ENCODE measurements at places on chromosomes 5 and 9.

- DNase-seq: no peak
These were observed 216.6 kb downstream of the SGCD start for GRCh38 chr5:156543348-156544145.

DNA sequence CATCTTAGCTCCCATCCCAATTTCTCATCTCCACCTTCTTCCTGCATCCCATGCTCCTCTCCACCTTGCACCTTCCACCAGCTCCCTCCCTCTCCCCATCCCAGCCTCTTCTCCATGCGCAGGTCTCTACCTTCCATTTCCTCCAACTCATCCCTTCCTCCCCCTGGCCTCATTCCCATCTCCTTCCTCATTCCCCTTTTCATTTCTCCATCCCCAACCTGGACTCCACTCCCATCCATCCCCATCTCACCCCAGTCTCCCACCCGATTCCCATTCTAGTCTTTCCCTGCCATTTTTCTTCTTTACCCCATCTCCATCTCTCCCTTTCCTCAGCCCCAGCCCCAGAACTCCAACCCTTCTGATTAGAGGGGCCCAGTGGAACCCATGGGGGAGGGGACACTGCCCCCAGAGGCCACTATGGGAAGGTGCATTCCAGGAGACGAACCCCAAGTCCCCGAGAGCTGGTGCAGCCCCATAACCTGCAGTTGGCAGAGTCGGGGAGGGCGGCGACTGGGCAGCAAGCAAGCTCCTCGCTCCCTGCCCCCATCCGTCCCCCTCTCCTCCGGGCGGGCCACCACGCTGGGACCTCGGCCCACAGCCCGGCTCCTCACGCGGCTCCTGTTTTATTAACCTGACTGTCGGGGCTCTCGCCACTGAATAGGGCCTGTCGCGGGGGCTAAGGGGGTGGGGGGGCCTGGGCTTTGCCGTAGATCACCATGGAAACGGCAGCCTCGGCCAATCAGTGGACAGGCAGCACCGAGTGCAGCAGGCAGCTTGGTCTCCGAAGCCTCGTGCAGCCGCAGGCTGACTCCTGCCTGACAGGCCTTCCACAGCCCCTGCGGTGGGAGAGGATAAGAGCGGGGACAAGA, 66.7 kb downstream of the PCDH1 start:
- DNase-seq: peak; percentile 45

GRCh38 chr9:3250741-3251140, 275.1 kb downstream of the RFX3 start:
- no peak for DNase-seq

GRCh38 chr5:38528162-38528703, 28.2 kb downstream of the LIFR start:
- DNase-seq: no peak

DNA sequence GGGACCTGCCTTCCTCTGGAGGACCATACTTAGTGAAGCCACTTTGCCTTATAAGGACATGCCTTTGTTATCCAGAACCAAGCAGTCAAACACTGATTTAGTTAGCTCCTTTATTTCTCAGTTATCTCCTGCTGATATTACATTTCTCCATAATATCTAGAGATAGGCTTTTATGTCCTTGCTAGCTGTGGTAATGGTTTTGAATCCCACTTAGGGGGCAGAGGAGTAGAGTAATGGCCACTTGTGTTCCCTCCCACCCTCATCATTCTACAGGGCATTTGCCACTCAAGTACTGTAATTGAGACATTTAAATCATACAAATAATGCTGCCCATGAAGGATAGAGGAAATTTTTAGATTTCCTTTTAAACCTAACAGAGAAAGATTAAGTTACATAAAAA, 80.9 kb downstream of the DOCK8 start:
- no peak for DNase-seq

Measured in activated naive CD4-positive, alpha-beta T cell treated with anti-CD3 and anti-CD28 coated beads, Interleukin-2, amount 10 ng/mL, durations not matched to agents 7 days and 5 days (primary cell).